Activated T-cell treated with anti-CD3 and anti-CD28 coated beads, Interleukin-2, amount 50 U/mL, for 72 hours (primary cell): ENCODE measurements at places on chromosomes 12 and 14. TPM values are rescaled to one million over a fixed set of nuclear protein-coding genes. Genes with fewer than 3 reads are reported as not detected.

DNA sequence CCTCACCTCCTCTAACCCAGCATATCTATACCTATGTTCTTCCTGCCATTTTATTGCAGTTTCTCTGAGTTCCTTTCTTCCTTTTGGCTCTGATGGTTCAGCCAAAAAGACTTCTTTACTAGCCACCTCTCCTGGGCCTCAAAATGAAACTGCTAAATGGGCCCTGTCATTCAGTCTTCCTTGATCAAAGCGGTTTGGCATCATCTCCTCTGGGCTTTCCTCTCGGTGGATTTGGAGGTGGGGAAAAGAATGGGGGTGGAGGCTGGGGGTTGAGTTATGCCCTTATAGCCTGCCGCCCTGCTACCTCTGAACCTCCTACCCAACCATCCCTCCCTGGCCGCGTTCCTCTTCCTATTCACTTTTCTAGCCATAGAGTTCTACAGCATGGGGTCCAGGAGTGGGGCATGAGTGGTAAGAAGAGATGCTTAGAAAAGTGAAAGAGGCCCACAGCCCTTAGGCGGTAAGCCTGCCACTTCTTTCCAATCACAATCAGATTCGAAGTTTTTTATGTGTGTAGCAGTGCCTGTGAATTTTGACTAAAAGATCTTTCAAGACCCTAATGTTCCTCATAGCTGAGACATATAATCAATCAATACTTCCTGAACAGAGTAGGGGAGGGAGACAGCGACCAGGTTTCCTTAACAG is 2.5 kb downstream of the AJUBA start:
- DNase-seq = no peak

CEP128 gene
- 16.9 TPM for total RNA-seq

GALC gene
- 40.3 TPM for total RNA-seq

GRCh38 chr14:33948869-33949408 is 1.9 kb downstream of the EGLN3 start:
- DNase-seq = no peak
